ENCODE measurements at places on chromosomes 1 and 21.

DNA sequence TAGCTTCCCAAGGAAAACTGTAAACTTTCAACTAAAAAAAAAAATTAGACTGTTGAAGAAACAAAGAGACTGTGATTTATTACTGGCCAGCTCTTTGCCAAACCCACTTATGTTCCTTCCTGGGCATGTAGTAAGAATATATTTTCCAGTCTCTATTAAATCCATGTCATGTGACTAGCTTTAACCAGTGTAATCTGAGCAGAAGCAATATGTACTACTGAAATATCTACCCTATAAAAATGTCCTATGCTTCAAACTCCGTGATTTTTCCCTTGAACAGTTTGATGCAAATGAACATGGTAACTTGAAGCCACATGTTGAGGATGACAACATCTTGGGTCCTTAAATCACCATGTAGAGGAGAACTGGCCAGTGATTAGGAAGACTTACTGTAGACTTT lies 144.5 kb downstream of the NTMT2 start:
- DNase-seq = no peak

DNA sequence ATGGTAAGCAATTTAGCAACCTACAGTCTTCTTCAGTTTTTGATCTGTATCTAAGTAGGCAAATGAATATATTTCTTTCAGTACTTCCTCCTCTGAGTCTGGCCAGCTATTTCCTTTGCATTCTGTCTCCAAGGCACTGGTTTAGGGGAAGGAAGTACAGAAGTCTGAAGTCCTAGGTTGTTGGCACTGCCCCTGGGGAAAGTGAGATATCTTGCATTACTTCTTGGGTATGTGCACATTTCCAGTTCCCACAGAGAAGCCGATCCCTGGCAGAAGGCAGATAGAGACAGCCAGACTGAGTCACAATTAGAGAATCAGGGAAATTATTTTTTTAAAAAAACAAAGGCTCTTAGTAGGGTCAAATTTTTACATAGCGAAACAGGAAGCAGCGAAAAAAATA lies 98.8 kb downstream of the RASAL2 start:
- no peak for DNase-seq

GRCh38 chr1:15948595-15949452 lies 27.1 kb downstream of the ZBTB17 start:
- no peak for DNase-seq

DNA sequence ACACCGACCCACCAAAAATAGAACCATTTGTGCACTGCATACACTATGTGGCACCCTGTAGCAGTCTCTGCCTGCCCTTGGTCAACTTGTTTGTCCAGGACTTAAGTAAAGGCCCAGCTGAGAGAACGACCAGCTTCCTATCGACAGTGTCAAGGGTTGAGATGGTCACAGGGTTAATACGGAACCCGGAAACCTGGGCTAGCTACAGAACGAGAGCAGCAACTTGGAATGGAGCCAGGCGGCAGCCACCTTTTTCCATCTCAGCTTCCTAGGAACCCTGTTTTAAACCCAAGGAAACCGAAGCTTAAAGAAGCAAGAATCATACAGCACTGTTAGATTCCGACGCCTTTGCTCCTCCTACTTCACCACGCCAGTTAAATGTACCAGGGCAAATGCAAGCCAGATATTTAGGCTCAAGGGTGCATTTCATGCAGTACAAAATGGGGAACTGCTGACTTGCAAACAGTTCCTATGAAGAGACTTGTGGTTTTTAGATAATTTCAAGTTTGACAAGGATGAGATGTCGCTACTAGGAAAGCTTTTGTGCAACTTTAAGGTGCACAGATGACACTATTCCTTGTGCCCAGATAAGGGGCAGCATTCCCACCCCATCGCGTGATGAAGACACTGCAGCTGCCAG lies 35.5 kb downstream of the SLC66A1 start:
- DNase-seq = no peak

GRCh38 chr21:46472246-46472645 lies 13.6 kb downstream of the DIP2A start:
- no peak for DNase-seq

DNA sequence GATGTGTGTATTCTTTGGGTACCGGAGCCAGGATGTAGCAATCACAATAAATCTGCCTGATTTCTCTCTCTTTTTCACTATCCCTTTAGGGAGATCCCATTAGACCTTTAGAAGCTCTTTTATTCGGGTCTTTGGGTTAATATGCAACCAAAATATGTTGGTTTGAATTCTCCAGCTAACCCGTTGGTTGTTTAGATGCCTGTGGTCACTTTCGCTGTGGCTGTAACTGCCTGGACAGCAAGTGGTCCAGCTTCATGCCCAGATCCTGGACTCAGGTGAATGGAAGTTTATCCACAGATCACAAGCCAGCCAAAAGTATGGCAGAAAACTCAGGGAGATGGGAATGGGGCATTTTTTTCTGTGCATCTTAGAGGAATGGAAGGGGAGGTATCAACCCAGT lies 12.3 kb downstream of the KAZN start:
- no peak for DNase-seq

- no peak for DNase-seq
Measured at GRCh38 chr1:229940684-229941083, 126.4 kb upstream of the GALNT2 start.

- DNase-seq = no peak
Measured at GRCh38 chr1:2934642-2935081, 86.6 kb upstream of the ACTRT2 start.

GRCh38 chr1:223212441-223212840 lies 69.4 kb upstream of the TLR5 start:
- no peak for DNase-seq

DNA sequence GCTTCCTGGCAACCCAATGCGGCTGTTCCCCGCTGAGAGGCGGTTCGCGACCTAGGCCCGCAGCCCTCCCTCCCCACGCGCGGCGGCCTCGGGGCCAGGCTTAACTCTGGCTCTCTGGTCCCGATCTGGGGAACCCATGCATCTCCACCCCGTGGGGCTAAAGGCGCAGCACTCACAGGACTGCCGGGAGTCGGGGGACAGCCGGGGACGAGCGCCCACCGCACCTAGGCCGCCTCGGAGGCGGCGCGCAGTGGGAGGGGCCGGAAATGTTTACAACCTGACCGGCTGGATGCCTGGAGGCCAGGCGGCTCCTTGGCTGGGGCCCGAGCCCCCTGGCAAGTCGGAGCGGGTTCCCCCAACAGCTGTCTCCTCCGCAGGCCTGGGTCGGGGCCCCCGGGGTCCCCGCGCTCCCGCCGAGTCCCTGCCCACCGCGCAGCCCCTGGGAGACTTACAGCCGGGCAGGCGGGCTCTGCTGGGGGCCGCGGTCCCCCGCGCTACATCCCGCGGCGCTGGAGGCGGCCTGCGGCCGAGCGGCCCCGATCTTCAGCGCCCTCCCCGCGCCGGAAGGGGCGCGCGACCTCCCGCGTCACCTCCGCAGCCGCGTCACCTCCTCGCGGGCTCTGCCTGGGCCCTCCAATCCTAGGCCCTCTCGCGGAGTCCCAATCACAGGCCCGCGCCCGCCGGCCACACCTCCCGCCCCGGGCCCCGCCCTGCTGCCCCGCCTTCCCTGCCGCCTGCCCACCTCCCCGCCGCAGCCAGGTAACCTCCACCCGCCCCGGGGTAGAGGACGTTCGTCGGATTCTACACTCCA lies at the start of gene ADIPOR1:
ADIPOR1 (minus strand) TSS at position 580 of the 811 bp plus-strand sequence. CDS start 7,242 bp downstream, outside the sequence.
- no peak for DNase-seq

DNA sequence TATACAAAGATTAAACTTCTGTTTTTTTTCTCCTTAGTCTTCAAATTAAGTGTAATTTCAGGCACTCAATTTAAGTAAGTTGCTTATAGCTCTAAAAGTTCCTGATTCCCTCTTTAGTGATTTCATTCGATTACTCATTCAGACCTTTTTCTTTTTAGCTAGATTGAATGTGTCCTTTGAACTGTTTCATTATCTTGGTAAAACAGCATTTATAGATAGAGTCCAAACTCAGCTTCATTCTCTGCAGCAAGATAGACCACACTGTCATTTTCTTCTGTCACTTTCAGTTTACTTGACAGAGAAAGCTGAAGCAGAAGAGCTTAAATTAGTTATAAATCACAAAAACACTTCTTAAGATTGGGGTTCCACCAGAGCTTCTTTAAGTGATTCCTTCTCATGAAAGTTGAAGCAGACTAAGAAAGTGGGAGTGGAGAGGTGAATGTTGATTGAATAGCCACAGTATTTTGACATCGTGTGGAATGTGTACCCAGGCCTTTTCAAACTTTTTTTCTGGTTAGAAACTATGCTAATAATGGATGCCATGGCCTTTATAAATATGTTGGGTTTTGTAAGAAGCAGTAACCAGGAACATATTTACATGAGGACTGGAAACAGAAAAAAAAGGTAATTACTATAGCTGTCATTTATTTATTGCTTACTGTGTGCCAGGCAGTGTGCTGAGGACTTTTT lies 52.2 kb downstream of the ZBTB40 start:
- no peak for DNase-seq

DNA sequence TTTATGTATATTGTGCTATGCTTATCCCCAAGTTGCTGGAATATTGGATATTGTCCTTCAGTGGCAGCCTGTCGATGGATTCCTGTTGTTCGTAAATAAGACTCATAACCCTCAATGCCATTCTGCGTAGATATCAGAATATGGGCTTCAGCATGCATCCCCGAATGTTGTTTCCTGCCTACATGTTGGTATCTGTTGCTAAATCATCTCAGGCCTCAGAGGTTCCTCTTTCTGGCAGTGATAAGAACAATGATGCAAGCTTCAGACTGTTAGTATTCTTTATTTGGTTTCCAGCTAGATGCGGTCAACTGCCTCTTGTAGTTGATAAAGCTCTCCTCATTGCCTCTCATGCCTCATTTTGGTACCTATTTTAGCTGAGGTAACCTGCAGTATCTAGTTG lies 2082.6 kb downstream of the MRPL39 start:
- DNase-seq = no peak

DNA sequence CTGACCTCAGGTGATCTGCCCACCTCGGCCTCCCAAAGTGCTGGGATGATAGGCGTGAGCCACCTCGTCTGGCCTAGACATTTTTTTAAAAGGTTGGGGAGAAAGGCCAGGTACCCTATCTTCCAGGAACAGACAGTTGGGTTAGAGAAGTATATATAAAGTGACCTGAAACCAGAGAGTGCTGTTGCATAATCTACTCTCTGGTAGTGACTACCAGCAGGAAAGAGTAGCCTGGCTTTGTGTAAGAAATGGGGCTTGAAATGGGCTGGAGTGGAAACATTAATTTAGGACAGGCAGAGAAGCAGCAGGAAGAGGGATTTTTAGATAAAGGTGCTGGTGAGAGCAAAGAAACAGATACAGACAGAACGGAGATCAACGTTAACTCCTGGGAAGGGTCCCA lies 125.8 kb upstream of the HOOK1 start:
- DNase-seq = no peak

DNA sequence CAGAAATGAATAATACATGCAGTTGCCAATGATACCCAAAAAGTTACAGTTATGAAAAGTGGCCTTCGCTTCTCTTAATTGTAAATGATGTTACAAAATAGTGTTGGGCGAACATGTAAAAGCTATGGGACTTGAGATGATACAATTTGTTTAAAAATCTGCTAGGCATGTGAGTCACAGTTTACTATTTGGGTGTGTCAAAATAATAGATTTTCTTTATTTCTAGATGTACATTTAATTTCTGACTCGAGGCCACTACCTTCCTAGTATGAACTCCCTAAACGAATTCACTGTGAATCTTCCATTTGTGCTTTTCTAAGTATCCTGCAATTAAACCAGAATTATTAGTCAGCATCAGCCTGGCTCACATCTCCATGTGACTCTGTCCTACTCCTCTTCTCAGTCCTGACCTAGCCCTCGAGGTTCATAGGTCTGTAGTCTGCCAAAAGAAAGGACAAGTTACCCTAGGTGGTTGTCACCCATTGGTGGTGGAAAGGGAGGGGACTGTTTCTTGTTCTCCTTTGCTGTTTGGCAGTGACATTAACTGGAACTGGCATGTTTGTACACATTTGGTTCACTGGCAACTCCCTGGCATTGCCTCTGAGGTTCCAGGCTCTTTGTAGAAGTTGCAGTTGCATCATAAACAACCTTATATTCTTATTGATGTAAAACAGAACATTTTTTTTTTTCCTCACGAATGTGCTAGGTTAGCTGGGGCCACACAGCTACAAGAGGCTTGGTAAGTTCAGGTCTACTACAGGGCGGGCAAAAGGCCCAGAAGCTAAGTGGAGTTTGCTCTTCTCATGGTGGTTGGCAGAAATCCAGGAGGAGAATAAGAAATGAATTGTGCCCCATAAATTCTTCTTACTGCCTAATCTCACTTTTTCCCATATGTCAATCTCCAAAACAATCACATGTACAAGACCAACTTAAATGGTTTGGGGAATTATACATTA lies 746.5 kb upstream of the ADAMTS5 start:
- no peak for DNase-seq

- DNase-seq = no peak
Measured at GRCh38 chr1:180195916-180196315, 34.1 kb upstream of the LHX4 start.

GRCh38 chr1:172870901-172871606 lies 179.7 kb downstream of the TNFSF18 start:
- DNase-seq = no peak

DNA sequence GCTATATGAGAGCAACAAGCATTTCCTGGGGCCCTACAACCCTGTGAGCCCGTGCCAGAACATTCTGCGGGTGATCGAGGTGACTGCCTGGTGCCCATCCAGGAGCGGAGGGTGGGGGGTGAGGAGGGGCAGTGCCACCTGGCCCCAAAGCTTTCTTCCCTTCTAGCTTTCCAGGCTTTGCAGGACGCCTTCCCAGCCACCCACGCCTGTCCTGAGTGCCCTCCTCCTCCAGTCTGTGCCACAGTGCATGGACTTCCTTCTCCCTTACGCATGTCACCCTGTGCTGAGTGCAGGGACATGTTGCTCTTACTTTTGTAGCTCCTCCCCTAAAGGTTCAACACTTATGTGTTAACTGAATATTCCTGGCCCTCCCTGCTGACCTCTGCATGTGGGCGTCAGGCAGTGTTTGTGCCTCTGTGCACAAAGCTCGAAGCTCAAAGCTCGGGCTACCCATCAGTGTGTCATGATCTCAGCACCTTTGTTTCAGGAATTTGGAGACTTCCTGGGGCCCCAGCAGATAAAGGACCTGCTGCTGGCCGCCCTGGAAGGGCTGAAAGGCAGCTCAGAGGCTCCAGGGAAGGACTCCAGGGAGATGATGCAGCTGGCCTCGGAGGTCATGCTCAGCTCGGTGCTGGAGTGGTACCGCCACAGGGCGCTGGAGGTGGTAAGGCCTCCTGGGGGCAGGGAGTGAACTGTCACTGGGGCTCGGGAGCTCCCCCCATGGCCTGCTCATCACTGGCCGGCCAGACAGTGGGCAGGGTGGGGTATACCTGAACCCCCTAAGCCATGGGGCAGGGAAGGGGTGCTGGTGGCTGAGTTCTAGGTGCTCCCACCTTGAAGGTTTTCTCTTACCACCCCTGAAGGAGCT lies 36.7 kb upstream of the TTC4 start:
- no peak for DNase-seq
